Mesothelial cell of epicardium (in vitro differentiated cells): ENCODE measurements at places on chromosomes 6 and 20.

GRCh38 chr6:321536-322258, 29.4 kb downstream of the DUSP22 start:
- DNase-seq = no peak

GRCh38 chr6:168004945-168005344, 7.5 kb downstream of the KIF25 start:
- no peak for DNase-seq

GRCh38 chr20:42788707-42789106, 401.0 kb downstream of the PTPRT start:
- no peak for DNase-seq

GRCh38 chr6:52231406-52232127, 12.7 kb downstream of the IL17F start:
- no peak for DNase-seq

- no peak for DNase-seq
These were observed 34.6 kb upstream of the PNPLA1 start for GRCh38 chr6:36235309-36235708.

GRCh38 chr6:149888093-149888492, 9.8 kb downstream of the RAET1E start:
- no peak for DNase-seq

DNA sequence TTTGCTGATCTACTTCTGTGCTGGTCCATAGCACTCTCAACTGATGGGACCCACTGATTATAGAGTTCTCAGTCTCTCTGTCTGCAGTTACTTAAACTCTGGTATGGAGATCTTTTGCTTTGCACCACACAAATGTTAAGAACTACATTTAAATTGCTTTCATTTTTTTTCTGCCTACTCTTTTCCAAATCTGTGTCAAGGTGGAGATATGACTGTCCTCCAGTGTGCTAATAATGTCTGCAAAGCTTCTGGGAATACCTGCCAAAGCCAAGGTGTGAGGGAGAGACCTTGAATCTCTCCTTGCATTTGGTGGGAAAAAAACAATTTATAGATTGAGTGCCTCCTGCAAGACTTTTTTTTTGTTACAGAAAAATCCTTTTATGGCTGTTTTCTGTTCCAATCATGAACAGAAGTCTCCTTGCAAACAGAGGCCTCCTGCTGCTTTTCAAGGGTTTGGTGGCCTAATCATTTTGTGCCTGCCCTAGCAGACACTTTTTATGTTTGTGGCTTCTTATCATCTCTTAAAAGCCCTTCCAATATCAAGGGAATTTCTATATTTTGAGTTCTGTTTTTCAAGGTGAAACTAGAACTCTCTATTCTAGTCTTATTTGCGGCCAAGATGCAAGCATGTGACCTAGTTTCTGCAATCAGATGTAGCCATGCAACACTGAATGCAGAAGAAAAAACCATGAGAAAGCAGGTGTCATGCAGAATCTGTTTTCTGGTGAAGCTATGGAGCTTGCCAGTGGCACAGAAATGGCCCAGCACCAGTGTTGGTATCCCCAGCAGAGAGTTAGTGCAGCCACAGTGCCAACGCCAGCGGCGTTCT, 23.2 kb upstream of the AKIRIN2 start:
- DNase-seq = no peak

- DNase-seq = no peak
These were observed 4.2 kb downstream of the CLIC5 start for GRCh38 chr6:46011188-46012085.

DNA sequence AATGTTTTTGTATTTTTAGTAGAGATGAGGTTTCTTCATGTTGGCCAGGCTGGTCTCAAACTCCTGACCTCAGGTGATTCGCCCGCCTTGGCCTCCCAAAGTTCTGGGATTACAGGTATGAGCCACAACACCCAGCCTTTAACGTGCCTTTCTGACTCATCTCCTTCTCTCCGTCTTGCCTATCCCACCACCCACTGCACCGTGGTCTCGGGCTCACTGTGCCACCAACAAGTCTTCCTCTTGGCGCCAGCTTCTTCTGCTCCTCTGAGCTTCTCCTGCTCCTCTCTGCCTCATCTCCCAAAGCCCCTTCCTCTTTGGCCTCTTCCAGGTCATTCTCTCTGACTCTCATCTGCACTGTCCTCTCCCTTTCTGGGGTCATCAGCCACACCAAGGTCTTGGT, 41.0 kb downstream of the TMEM242 start:
- DNase-seq = peak; percentile 34

DNA sequence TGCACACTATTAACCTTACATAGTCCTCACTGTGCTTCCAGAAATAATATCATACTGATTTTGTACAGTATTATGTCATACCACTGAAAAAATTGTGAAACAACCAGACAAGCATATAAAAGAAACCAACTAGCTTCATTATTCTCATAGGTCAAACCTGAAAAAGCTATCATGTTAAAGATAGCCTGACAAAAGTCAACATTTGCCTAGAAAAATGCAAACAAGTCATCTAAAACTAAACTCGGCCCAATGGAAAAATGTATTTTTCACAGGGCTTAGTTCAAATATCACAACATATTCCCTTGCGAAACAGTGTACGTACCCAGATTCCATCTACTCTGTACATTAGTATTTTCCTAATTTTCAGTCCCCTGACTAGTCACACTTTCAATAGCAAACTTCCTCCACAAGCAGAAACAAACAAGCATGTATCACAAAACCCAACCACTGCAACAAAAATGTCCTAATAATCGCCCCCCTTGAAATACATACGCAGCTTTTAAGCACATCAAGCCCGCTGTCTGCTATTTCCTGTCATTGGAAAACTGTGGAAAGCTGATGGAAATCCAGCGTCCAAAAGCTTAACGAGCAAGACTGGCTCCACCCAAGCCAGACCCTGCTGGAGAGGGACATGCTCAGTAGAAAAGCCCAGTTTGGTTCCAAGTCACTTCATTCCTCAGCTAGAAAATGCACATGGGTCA, 93.1 kb downstream of the EPB41L2 start:
- DNase-seq = no peak

- peak; percentile 94 for DNase-seq
These were observed 39.4 kb downstream of the KIAA1755 start for GRCh38 chr20:38221119-38221589.

- DNase-seq = no peak
These were observed 70.1 kb upstream of the RBM24 start for GRCh38 chr6:17211101-17211500.

- peak; percentile 95 for DNase-seq
These were observed 679 bp upstream of the LPIN3 start for GRCh38 chr20:41339957-41340326.

DNA sequence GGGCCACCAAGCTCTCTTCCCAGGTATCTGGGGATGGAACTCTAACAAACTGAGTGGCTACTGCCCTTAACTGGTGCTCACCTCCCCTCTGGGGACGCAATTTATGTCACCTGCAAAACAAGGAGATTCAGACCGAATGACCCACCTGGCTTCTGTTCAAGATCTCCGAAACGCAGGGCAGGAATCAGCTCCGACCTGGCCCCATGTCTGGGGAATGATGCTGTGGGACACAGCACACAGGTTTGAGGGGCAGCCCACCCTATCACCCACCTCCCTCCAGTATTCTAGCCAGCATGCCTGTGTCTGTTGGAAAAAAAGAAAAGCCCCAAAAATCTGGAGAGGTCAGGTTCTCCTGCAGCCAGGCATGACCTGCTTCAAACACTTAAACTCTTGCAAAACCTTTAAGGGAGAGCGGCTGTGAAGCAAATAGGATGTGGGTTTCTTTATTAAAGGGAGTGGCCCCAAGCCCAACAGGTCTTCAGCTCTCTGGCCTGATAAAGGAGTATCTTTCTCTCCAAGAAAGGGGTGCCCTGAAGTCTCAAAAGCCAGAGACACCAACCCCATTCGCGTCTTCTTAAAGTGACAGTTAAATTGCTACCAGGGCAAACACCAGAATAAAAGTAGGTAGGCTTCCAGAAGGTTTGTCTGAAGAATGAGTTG, 6.4 kb downstream of the PREX1 start:
- DNase-seq = no peak

DNA sequence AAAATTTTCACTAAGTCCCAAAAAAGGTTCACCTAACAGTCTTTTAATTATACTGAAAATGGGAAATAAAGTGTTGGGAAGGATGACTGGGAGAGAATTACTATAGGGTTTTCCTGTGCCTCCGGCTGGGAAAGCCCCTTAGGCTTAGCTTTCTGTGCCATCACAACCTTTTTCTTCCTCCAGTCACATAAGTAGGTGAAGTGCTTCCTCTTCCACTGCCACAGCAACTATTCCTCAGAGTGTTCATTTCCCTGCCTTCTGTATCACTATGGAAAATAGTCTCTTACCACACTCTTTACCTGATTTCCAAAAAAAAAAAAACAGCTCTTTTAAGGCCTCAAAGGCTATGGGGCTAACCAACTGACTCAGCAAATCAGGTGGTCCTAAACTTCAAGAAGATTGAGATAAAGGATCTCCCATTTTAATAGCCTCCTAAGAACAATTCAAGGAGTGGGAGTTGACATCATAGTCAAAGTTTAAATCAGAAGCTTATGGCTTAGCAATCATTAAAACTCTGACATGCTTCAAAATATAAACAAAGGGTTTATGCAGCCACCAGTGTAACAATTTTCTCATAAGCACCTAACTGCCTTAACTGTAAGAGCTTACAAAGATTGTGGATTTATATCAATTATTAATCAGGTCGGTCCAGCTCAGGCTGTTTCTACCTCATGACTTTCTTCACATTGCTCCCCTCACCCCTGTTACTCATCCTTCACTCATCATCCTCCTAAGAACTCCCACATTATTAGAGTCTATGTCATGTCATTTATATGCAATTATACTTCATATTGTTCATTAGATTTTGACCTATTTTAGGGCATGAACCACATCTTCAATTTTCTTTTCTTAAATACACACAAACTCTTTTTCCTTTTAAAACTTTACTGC, 95.3 kb downstream of the RNGTT start:
- no peak for DNase-seq

- DNase-seq = peak; percentile 35
These were observed 39.7 kb downstream of the TGM2 start for GRCh38 chr20:38125157-38126056.

DNA sequence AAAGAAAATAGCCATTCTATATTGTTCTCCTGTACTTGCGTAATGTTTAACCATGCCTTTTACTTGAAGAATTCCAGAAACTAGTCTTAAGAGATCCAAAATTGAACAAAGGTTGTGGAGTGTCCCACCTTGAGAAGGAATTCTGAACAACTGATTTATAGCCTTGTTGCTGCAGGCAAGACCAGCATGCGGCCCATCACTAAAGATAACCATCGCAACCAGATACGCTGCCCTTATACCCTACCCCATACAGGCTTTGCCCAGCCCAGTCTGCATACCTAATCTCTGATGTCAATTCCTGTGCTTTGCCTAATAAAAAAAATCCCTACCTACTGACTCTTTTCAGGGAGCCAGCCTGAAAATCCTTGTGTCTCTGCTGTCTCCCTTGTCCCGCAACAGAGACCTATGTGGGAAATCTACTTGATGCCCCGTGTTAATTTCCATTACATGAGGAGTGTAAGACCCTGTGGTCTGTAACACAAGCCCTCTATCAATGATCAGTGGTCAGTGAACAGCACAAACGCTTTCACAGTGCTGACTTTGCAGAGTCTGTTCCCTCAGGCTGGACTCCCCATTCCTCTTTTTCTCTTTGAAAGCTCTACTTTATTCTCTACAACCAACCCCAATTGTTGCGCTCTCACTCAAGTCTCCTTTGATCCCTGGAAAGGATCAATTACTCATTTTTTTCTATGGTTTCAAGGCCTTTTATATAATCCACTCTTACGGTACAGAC, 125.7 kb upstream of the BTBD3 start:
- no peak for DNase-seq

DNA sequence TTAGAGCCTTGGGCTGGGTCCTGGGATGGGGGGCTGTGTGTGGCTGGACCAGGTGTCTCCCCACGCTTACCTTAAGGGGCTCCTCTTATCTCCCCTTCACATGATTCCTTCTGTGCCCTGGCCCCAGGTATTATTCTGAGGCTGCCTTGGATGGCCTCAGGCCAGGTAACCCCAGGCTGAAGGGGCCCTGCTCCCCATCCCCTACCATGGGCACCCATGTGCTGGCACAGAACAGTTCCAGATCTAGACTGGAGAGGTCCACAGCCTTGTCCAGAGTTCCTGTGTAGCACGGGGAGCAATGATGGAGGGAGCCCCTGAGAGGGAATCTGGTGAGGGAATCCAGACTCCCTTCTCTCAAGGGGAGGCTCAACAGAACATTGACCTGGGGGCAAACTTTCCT, 32.1 kb downstream of the MOCS1 start:
- DNase-seq = no peak

DNA sequence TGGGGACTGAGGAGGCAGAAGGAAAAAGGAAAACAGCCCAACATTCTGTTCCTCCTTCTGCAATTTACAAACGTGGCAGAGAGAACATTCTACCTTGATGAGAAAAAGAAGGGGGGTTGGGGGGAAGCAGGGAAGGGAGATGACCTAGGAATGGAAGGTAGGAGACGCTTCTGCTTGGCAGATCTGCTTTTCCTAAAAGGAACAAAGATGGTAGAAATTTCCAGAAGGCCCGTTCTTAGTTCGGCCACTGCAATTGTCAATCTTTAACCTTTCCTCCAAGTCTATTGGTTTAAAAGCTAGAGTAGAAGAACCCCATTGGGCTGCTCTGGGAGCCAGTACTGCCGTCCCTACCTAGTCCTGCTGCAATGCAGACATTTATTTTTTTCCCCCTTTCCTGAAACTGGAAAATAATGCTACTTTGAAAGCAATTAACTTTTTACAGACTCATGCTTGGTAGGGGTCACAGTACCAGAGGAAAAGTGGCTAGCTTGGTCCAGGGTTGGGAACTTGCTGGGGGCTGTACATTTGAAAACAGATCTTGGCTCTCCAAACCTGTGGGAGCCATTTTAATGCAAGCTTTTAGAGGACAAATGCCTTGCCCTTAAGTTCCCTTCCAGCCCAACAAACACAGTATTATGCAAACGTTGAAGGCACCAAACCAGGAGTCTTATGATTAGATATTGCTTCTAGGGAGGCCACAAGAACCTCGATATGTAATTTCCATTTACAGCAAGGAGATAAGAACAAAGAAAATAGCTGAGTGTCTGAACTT, 2.6 kb downstream of the ZMYND8 start:
- no peak for DNase-seq

GRCh38 chr6:53399027-53399344, 50.2 kb upstream of the ELOVL5 start:
- no peak for DNase-seq

DNA sequence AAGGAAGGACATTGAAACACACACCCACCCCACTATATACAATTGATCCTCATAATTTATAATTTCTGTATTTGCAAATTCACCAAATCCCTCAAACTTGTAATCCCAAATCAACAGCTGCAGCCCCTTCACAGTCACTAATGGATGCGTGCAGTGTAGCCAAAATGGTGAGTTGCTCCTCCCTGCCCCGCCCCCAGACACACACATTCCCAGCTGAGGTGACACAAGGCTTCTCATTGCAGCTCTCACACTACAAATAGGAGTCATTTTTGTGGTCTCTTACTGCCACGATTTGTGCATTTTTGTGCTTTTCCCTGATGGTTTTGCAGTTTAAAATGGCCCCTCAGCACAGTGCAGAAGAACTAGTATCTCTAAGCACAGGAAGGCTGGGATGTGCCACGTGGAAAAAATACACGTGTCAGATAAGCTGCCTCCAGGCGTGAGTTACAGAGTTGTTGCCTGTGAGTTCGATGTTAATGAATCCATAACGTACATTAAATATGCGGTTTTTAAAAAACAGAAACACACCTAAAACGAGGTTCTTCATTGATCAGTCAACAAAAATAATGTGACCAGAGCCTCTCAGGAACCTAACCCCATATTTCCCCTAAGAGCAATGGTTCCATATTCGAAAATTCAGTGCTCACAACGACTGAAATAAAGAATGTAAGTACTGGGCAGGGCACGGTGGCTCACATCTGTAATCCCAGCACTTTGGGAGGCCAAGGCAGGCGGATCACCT, 8.2 kb downstream of the ATP9A start:
- no peak for DNase-seq
